Pancreas (tissue), 10 donors: ENCODE measurements at places on chromosomes 1 and 21. TPM values are rescaled to one million over a fixed set of nuclear protein-coding genes. Genes with fewer than 3 reads are reported as not detected.
A peak's percentile ranks its signal among the peaks of the same experiment; 100 is the strongest.

DNA sequence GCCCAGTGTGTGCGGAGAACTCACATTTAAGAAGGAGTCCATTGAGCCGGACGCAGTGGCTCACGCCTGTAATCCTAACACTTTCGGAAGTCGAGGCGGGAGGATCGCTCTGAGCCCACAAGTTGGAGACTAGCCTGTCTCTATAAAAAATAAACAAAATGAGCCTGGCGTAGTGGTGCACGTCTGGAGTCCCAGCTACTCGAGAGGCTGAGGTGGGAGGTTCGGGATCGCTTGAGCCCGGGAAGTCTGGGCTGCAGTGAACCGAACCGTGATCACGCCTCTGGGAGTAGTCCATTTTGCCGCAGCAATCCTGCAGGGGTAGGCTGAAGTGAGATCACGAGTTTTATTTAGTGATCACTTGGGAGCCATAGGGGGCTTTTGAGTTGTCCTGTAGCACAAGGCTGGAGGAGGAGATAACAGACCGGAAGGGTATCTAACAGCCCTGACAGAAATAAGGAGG, 497 bp upstream of the FUCA1 start:
- H3K27me3 ChIP-seq = no peaks in the 10 kb centered on the region
- H3K4me1 ChIP-seq = no peaks in the 10 kb centered on the region
- DNase-seq = no peak
- H3K4me3 ChIP-seq = peak overlapping the region; percentile 78

DNA sequence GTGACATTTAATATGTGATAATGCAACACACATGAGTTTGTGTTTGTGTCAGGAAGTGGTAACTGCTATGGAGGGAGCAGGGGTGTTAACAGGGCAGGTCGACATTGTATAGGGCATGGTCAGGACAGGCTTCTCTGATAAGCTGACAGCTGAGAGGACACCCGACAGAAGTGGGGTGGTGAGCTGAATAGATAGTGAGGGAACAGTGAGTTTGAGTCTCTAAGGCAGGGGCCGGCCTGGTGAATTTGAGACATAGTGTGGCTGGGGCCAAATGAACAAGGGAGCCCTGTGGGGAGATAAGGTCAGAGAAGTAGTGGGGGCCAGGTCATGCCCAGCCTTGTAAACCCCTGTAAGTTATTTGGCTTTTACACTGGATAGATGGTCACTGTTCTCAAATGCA, 217.4 kb upstream of the KIAA0040 start:
- H3K36me3 ChIP-seq = no peaks in the 10 kb centered on the region
- no peaks in the 10 kb centered on the region for H3K27me3 ChIP-seq
- H3K27ac ChIP-seq = no peak overlapping the region
- no peak for DNase-seq
- no peak overlapping the region for H3K4me3 ChIP-seq

- H3K36me3 ChIP-seq = no peaks in the 10 kb centered on the region
- peaks cover 7% of the 10 kb centered on the region for H3K4me1 ChIP-seq
- no peak overlapping the region for H3K4me3 ChIP-seq
- H3K27me3 ChIP-seq = no peaks in the 10 kb centered on the region
Observed at GRCh38 chr1:22443332-22443731, 8.3 kb upstream of the ZBTB40 start.

DNA sequence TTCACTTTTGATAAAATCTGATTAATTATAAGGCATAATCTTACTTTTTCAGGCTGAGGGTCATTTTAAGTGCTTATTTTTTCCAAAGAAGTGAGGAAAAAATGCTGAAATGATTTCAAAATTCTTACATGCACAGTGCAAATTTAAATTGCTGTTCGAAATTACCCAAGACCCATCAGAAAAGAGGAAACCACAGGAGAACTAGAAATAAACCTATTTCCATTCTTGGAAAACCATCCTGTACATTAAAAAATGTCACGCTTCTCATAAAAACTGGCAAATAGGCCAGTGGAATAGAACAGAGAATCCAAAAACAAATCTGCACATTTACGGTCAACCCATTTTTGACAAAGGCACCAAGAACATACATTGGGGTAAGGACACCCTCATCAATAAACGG, 414.9 kb downstream of the SMYD3 start:
- H3K27ac ChIP-seq = no peak overlapping the region
- no peaks in the 10 kb centered on the region for H3K36me3 ChIP-seq
- no peaks in the 10 kb centered on the region for H3K27me3 ChIP-seq
- no peaks in the 10 kb centered on the region for H3K4me1 ChIP-seq
- no peak for DNase-seq
- H3K4me3 ChIP-seq = no peak overlapping the region

Gene AMY1C
- 0.16 TPM for total RNA-seq

Gene KPRP
- total RNA-seq = not detected

Gene GON4L
- 18.5 TPM for total RNA-seq
